DMS79 treated with DMSO at 0.1 percent for 48 hours (cell line): ENCODE measurements at places on chromosomes 7 and 10.

DNA sequence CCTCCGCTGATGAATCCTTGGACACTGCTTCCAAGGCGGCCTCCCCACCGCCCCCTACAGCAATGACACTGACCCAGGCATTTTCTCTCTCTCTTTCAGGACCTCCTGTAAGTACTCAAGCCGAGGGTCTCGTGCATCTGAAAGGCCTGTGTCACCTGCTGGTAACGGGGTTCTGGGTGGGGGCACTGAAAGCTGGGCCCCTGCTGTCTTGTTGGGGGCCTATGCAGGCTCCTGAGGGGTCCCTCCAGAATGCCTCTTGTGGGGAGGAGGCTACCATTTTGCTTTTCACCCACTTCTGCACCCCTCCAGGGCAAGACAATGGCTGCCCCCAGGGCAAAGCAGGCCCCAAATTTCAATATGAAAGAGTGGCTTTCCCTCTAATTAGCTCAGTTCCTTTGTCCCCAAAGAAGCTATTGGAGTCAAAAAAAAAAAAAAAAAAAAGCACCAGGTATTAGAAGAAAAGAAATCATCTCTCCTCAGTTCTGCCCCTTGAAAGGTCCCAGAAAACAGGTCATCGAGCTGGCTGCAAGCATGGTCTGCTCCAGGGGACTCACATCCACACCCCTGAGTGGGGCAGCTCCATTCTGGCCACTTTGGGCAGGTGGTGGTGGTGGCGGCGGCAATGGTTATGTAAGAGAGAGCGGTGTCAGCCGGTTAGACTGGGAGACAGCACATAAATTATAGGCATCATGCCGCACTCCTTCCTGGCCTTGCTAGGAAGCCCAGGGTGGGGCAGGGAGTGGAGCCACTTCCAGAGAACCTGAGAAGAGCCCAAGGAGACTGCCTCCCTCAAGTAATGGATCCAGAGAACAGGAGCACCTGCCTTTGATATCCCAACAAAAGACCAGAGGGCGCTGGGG lies 66.2 kb downstream of the COL13A1 start:
- DNase-seq: no peak

DNA sequence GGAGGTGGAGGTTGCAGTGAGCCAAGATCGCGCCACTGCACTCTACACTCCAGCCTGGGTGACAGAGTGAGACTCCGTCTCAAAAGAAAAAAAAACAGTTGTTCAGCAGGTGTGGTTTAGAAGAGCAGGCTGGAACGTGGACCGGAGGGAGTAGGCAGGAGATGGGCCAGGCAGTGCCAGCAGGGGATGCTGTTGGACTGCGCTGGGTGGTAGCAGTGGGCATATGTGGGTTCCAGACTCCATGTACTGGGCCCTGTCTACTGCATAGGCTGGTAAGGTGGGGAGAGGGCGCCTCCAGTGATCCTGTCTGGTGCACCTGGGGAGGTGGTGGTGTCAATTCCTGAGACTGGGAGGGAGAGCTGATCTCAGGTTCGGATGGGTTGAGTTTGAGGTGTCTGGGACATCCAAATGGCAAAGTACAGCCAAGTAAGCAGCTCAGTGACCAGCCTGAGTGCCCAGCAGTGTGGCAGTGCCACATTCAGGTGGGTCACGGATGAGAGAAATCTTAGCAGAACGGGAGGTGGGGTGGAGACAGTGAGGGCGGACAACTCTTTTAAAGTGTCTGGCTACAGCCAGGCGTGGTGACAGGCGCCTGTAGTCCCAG lies 25.9 kb downstream of the SFXN4 start:
- DNase-seq: peak; percentile 0

DNA sequence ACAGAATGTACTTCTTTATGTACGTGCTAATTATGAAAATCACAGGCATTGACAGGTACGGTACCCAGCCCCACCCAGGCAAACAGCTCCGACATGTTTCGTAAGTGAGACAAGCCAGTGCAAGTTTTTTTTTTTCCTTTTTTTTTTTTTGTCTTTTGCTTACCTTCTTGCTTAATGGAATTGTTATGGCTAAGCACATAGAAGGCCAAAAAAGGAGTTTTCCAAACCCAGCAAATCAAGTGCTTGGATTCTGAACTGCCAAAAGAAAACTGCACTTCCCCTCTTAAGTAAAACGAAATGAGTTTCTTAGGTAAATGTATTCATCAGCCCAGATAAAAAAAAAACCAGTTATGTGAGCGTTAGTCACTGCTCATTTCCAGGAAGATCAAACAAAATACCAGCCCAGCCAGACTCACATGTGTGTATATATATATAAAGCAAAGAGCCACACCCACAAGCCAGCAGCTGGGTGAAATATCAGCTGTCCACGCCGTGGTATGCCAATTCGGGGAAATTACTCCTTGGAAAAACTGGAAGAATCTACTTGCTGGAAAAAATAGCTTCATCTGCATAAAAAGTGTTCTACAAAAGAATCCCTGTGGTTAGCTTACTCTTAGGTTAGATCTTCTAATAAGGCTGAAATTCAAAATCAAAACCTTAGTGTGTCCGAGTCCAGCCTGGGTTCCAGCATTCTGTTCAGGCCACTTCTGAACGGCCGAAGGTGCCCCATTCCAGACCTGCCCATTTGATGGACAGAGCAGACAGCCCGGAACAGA lies 8.0 kb downstream of the KLF6 start:
- DNase-seq: no peak

DNA sequence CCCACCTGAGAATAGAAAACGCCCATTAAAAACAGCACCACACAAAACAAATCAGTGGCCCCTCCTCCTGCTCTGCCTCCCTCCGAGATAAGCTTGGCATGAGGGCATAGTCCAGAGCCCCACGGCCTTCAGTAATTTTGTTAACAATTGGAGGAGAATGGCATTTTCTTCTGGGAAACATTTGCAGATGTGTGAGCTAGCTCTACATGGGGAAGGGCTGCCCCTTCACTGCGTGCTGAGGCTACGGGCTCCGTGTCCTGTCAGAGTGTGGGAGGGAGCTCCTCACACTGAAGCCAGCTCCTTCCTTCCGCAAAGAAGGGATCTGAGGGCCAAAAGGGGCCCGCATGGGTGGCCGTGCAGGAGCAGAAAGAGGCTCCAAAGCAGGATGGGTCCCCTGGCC lies 15.2 kb downstream of the GRK5 start:
- DNase-seq: no peak
